ENCODE measurements at places on chromosomes 12 and 14.
A peak's percentile ranks its signal among the peaks of the same experiment; 100 is the strongest.

DNA sequence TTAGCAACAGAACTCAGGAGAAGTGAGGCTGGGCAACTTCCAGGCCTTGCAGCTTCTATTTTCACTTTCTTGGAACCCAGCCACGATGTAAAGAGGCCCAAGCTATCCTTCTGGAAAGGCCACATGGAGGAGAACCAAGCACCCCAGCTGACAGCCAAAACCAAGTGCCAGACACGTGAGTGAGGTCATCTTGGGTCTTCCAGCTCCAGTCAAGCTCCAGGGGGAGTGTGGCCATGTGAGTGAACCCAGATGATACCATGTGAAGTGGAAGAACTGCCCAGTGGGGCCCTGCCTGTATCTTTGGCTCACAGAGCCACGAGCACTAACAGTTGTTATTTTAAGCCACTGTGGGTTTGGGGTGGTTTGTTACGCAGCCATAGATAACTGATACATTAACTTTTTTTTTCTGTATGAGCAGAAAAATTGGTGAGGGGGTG is 126.8 kb upstream of the MAP1LC3B2 start:
- no peak for DNase-seq
- H3K4me3 ChIP-seq: no peak overlapping the region
- H3K27me3 ChIP-seq: peaks cover 1% of the 10 kb centered on the region
- H3K4me1 ChIP-seq: peaks cover 6% of the 10 kb centered on the region

DNA sequence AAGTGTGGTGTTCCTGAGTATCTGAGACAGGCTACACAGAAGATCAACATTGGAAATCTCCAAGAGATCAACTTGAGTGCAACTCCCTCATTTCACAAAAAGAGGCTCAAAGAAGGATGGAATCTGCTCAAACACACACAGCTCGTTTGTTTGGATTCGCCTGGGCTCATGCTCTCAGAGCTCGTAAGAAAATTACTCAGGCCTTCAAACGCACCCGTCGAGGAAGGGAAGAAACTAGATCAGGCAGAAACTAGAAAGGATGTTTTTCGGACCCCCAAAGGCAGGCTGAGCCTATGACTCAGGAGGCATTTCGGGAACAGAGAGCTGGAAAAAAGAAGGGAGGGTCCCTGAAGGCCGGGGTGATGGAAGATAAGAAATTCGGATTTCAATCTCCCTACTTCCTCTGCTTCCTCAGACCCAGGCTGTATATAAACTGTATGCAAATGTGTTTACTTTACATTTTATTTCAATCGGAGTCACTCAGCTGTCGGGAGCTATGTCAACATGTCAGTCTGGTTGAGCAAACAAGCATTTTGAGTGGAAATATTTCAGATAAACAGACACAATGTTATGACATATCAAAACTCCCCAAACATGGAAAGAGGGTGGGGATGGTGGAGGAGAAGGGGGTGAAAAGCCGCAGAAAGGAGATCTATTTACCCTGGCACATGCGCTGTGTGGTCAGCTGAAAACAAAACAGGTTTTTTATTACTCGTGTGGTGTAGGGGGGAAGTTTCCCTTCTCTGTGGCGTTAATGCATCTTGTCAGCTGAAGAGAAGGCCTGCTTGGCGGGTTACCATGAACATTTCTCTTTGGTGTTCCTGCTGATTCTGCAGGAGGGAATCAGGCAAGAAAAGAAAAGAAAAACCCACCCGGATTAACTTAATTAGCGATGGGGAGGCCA is 129.1 kb upstream of the TBX3 start:
- peaks cover 53% of the 10 kb centered on the region for H3K27me3 ChIP-seq
- H3K4me1 ChIP-seq: peaks cover 3% of the 10 kb centered on the region
- no peak for DNase-seq
- no peak overlapping the region for H3K27ac ChIP-seq

GRCh38 chr14:56219666-56220413 is 101.6 kb downstream of the PELI2 start:
- H3K4me1 ChIP-seq: peaks cover 6% of the 10 kb centered on the region
- no peak overlapping the region for H3K4me3 ChIP-seq
- H3K36me3 ChIP-seq: peaks cover under 1% of the 10 kb centered on the region
- no peaks in the 10 kb centered on the region for H3K27me3 ChIP-seq
- DNase-seq: no peak

DNA sequence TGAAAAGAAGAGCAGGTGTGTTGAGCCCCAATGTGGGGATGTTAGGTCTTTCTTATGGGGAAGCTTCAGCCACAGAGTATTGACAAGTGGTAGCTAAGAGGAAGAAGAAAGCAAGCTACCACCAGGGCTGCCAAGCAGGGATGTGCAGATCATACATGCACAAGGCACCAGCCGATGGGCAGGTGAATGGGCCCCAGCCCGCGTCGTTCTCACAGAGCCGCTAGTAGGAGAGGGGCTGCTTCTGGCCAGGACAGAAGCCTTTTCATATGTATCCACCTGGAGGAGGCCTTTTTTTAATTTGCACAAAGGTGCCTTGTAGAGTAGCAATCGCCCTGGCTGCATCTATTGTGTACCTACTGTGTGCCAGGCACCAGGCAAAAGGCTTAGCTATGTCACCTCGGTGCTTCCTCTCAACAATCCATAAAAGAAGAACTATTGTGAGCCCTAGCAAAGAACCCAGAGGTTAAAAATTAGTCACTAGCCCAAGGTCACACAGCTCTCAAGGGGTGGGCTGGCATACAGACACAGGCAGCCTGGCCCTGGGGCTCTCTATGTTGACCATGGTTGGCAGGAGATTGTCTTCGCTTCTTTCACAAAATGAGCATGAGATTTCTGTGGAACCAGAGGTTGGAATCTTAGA is 8.2 kb downstream of the NUAK1 start:
- H3K27me3 ChIP-seq: peaks cover 68% of the 10 kb centered on the region
- no peak for DNase-seq
- no peaks in the 10 kb centered on the region for H3K4me1 ChIP-seq
- no peak overlapping the region for H3K4me3 ChIP-seq

GRCh38 chr12:95066091-95066855 is 7.1 kb downstream of the NR2C1 start:
- H3K27me3 ChIP-seq: no peaks in the 10 kb centered on the region
- H3K4me1 ChIP-seq: peaks cover 26% of the 10 kb centered on the region
- DNase-seq: no peak
- peaks cover 6% of the 10 kb centered on the region for H3K36me3 ChIP-seq
- no peak overlapping the region for H3K27ac ChIP-seq
- no peak overlapping the region for H3K4me3 ChIP-seq

- H3K4me3 ChIP-seq: no peak overlapping the region
- H3K4me1 ChIP-seq: no peaks in the 10 kb centered on the region
- no peaks in the 10 kb centered on the region for H3K36me3 ChIP-seq
- H3K27me3 ChIP-seq: no peaks in the 10 kb centered on the region
- DNase-seq: no peak
Observed at GRCh38 chr14:90556012-90556477, 159.2 kb downstream of the CALM1 start.

GRCh38 chr12:52618866-52619265 is 507 bp upstream of the KRT73 start:
- peaks cover 42% of the 10 kb centered on the region for H3K4me1 ChIP-seq
- H3K27ac ChIP-seq: peak overlapping the region; percentile 81
- H3K27me3 ChIP-seq: no peaks in the 10 kb centered on the region
- H3K4me3 ChIP-seq: no peak overlapping the region
- no peak for DNase-seq

DNA sequence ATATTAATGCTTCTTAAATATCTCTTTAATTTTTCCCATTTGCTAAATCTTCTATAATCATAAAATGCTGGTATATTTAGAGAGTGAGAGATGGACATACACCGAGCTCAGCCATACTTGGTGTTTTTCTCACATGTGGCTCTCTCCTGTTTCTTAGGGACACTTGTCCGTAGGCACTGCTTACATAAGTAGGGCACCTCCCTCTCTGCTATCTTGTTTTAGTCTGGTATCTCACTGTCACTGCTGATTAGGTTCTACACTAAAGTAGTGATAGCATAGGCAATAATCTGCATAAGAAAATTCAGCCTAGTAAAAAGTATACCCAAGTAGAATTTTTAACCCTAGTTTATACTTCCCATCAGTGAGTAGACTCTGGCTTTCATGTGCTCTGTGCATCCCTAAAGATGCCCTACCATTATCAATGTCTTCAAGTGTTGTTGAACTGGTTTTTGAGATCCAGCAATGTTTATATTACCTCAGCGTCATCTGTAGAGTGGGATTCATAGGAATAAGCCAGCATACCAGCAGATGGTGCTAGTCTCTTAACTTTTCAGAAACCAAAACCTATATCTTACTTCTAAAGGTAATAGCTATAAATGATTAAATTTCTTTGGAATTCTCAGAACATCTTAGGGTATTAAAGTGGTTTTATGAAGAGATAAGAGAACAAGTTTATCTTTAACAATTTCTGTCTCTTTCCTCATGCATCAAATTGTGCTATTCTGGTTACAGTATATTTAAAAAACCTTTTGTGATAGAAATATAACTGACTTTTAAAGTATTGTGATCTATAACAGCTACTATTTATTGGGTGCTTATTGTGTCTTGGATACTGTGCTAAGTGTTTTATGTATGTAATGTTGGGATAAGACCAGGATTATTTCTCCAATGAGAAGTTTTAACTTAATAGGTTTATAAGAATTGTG is 32.9 kb downstream of the ARID2 start:
- no peak overlapping the region for H3K4me3 ChIP-seq
- no peaks in the 10 kb centered on the region for H3K27me3 ChIP-seq
- peaks cover 25% of the 10 kb centered on the region for H3K36me3 ChIP-seq

GRCh38 chr14:56552615-56553014 is 27.0 kb upstream of the TMEM260 start:
- H3K27me3 ChIP-seq: peaks cover 17% of the 10 kb centered on the region
- H3K36me3 ChIP-seq: no peaks in the 10 kb centered on the region
- no peak for DNase-seq
- H3K4me3 ChIP-seq: no peak overlapping the region

DNA sequence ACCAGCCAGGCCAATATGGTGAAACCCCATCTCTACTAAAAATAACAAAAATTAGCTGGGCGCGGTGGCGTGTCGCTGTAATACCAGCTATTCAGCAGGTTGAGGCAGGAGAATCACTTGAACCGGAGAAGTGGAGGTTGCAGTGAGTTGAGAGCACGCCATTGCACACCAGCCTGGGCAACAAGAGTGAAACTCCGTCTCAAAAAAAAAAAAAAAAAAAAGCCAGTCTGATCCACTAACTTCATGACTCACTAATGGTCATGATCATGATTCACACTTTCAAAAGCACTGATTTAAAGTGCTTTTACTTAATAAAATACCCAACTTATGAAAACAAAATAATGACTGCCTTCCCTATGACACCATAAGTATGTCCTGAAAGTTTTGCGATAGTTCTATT is 38.4 kb upstream of the CPM start:
- no peak overlapping the region for H3K27ac ChIP-seq
- H3K4me1 ChIP-seq: no peaks in the 10 kb centered on the region
- DNase-seq: no peak

DNA sequence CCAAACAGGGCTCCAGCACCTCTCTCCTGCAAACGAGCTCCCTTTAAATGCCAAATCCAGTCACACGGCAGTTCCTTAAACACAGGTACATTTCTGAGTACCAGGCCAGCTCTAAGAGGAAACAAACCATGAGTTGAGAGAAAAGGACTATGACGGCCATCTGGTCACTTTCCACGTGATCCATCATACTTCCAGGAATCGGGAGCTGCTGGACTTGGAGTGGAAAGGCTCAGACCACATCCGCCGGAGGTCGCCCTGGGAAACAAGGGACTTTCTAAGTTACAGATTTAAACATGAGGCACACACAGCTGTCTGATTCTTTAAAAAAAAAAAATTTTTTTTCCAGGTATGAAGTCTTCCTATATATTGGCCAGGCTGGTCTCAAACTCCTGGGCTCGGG is 39.2 kb downstream of the ACADS start:
- no peaks in the 10 kb centered on the region for H3K27me3 ChIP-seq
- no peak for DNase-seq
- H3K4me3 ChIP-seq: no peak overlapping the region
- H3K4me1 ChIP-seq: no peaks in the 10 kb centered on the region

DNA sequence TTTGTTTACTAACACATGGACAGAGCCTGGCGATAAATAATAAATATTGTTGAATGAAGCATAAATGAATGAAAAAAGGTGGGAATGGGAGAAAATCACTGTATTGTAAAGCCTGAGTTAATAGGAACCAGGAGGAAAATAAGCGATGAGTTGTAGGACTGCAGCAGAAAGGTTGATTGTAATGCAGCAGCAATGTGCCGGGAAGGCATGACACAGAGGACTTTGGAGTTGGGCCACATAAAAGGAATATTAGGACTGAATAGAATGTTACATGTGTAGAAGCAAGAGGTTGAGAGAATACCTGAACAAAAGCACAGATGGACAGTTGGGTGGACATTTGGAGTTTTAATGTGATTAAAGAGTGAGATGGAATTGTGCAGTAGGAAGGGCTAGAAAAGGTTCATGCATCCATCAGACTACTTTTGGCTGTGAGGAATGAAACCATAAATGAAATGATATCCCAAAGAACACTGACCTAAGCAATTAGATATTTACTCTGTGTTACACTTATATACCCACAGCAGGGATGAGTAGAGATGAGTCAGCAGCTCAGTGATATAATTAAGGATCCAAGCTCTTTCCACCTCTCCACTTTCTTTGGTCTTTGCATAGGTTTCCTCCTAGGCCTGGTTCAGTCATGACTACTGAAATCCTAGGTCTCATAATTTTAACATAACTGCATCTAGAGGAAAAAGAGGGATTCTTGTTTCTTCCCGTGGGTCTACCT is 55.4 kb downstream of the CCER1 start:
- no peak overlapping the region for H3K4me3 ChIP-seq
- H3K36me3 ChIP-seq: no peaks in the 10 kb centered on the region
- no peak overlapping the region for H3K27ac ChIP-seq
- H3K4me1 ChIP-seq: no peaks in the 10 kb centered on the region
- no peaks in the 10 kb centered on the region for H3K27me3 ChIP-seq
- no peak for DNase-seq

DNA sequence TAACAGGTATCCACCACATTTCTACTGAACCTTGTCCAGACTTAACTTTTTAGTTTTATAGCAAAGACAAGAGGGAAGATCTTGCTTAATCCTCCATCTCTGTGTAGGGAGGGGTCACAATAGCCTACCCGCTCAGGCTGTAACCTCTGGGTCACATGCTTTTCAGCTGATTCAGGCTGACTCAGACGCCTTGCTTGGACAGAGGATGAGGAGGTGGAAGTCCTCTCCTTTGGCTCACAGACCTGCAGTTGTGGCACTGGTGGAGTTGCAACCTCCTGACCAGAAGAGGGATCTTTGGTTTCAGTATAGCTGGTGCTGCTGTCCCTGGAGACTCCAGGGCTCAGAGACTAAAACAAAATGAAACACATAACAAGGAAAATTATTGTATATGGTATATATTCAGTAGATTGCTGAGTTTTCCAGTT is 16.2 kb downstream of the ACIN1 start:
- no peaks in the 10 kb centered on the region for H3K4me1 ChIP-seq
- H3K27ac ChIP-seq: no peak overlapping the region
- DNase-seq: no peak
- H3K36me3 ChIP-seq: peaks cover 96% of the 10 kb centered on the region
